ENCODE measurements at places on chromosomes 1 and 21.

DNA sequence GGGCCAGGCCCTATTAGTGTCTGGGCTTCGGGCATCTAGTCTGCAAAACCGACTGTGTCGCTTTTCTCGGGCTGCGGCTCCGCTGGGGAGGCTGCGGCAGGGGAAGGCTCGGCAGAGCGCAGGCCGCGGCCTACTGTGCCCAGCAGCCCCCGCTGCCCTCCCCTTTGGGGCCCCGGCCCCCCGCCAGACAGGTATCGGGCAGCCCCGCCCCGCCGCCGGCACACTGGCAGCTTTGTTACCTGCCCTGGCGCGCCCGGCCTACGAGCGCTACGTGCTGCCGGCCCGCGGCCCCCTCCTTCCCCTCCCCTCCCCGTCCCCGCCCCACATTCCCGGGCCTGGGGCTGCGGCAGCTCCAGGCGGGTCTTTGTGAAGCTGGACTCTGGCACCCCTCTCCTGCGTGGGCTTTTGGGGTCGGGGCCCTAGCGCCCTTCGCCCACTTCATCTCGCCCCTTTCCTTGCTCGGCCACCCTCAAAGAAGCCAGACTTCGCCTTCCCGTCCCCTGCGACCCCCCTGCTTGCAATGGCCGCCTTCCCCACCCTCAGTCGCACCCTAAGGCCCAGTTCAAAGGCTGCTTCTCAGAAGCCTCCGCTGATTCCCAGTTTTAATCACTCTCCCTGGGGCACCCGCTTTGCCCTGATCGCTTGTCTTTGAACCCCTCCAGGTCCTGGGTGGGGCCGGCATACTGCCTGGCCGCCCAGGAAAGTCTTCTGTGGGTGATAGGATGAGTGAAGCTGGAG lies 48.9 kb upstream of the SLC2A1 start:
- no peak for DNase-seq

GRCh38 chr1:90175490-90176167 lies 180.7 kb downstream of the ZNF326 start:
- DNase-seq = no peak

- no peak for DNase-seq
These were observed 9.3 kb downstream of the SLC26A9 start for GRCh38 chr1:205933671-205934618.

DNA sequence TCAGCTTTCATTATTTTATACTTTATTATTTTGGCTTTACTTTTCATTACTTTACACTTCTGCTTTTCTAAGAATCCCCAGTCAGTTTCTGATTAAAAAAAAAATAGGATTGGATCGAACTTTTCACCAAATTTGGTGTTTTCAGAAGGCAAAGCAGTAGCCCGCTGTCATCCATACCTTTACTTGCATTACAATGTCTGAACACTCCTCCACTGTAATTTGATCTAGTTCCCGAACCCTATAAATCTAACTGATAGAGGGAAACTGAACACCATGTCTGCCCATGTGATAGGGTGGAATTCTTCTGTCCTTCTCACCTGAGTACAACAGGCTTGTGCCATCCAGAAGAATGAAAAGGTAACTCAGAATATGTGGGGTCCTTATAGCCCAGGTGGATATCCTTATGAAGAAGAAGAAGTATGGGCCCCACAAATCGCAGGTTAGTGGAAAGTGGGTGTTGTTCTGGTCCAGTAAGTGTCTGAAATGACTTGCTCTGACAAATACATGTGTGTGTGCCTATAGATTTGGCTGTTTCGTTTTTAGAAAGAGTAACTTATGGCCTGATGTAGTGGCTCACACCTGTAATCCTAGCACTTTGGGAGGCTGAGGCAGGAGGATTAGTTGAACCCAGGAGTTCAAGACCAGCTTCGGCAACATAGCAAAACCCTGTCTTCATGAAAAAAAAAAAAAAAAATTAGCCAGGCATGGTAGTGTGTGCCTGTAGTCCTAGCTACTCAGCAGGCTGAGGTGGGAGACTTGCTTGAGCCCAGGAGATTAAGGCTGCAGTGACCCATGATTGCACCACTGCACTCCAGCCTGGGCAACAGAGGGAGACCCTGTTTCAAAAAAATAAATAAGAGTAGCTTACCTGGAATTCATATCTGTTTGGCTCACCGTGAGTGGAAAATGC lies 26.6 kb upstream of the CDC14A start:
- no peak for DNase-seq

DNA sequence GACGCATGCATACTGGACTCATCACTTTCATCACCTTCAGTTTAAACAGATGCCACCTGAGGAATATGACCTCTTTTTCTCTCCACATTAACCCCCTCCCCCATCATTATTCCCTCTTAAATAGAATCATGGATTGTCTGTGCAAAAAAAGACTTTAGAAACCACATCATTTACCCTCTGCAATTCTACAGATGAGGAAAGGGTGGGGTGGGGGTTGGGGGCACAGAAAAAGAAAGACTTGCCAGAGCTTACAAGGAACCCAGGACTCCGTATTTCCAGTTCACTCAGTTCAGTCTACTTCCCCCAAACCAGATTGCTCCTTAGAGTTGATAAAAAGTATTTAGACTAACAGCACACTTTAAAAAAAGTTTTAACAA lies 26.2 kb upstream of the NFIA start:
- DNase-seq = no peak

DNA sequence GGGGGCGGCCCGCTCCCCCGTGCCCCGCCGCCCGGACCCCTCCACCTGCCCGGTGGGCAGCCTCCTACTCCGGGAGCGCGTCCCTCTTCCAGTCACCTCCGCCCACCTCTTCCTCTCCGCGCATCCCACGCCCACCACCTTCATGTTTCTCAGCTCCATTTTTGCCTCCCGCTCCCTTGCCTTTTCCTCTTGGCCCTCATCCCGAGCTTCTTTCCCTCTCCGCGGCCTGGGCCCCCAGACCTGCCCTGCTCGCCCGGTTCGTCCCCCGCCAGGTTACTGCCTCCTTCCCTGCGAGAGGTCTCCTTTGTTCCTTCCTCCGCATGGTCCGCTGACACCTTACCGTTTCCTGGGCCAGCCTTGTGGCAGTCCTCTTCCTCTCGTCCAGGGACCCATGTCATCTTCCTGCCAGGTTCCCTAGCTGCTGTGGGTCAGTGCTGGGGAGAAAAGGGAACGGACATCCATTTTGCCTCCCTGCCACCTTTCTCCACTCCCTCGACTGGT lies 563 bp downstream of the QSOX1 start:
- DNase-seq = no peak

DNA sequence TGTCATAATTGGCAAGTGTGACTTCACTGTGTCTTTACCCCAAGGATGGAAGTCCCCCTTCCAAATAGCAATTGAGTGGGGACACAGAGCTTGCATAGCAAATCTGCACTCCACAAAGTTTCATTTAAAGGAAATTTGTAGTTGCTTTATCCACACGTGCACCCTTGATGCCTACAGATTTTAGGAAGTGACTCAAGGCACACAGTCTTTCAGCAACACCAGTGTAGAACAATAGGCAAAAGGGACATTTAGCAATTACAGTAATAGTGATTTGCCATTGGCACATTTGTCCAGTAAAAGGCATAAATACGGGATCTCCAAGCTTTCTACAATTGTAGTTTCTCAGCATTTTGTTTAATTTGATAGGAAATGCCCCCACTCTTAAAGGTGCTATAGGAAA lies 43.4 kb upstream of the KAZN start:
- no peak for DNase-seq

GRCh38 chr1:1425753-1426495 lies 4.8 kb upstream of the ANKRD65 start:
- DNase-seq = no peak

GRCh38 chr1:174018565-174018964 lies 3.6 kb downstream of the RC3H1 start:
- no peak for DNase-seq

DNA sequence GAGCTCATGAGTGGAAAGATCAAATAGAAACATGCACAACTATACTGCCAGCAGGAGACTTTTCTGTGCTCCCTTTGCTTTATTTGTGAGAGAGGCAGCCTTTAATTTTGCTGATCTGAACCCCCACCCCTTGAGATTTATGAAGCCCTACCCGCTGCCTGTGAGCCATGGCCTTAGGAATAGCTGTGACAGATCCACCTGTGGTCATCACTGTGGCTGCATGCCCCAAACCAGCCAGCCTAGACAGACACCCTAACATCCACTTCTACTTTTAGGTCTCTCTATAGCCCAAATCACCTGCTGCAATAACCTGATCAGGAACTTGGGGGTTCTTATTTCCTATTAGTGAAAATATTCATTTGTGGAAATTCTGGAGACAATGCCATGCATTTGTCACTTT lies 196.2 kb downstream of the C1orf94 start:
- DNase-seq = no peak

- no peak for DNase-seq
These were observed 8.8 kb downstream of the CD1E start for GRCh38 chr1:158362482-158362881.

- DNase-seq = no peak
These were observed 2.2 kb upstream of the ADORA3 start for GRCh38 chr1:111505641-111506119.

- DNase-seq = peak; percentile 48
These were observed 8.2 kb upstream of the SMCP start for GRCh38 chr1:152869808-152870419.

GRCh38 chr1:209853676-209854075 lies 25.9 kb downstream of the UTP25 start:
- no peak for DNase-seq

GRCh38 chr1:101379950-101380349 lies 143.1 kb downstream of the S1PR1 start:
- DNase-seq = no peak

DNA sequence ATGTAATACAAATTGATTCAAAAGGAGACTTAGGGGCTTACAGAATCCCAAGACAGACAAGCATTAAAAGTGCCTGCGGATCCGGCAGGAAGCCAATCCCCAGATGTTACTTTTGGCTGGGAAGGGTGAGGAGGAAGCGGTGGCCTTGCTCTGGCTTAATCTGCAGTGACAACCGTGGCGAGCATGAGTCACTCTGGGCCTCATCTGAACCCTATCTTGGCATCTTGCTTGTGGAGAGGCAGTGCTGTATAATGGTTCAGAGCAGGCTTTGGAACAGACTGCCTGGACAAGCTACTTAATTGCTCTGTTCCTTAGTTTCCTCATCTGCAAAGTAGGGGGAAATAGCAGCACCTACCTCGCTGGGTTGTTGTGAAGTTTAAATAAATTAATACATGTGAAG lies 74.1 kb downstream of the XCL2 start:
- DNase-seq = no peak

DNA sequence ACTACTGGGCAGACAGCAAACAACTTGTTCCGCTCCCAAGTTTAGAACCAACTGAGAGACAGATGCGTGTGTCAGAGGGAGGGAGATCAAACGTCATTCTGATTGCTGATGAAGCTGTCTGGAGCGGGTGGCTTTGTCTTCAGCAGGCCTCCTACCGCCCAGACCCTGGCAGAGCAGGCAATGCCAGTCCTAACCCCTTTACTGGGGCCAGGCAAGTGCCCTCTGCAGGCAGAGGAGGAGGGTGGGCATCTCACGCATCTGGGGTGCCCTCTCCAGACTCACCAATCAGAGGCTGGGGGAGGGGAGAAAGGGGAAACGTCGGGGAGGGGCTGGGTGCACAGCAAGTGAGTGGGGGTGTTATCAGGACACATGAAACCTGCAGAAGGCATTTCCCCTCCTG lies 126.6 kb downstream of the ACTL8 start:
- DNase-seq = no peak

DNA sequence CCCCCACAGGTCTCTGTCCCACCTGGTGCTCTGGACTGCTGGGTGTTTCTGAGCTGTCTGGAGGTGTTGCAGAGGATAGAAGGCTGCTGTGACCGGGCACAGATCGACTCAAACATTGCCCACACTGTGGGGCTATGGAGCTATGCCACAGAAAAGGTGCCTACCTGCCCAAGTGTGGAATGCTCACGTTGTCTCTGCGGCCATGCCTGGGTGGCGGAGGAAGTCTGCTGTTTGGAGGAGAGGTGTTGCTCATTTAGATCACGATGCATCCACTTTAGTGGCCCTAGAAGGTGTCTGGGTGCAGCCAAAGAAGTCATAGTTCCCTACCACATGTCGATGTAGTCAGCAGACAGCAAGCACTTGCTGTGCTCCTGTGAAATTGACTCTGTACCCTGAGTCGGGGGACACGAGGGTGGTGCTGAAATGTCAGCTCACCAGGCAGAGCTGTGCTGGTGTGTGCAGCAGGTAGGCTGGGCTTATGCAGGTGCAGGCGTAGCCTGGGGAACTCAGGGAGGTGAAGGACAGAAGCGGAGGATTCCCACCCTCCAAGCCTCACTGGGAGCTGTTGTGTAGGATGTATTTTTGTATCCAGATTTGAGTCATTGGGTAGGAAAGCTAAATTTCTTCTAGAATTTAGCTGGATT lies 32.8 kb upstream of the PWP2 start:
- DNase-seq = no peak

GRCh38 chr1:234879147-234880080 lies 249.2 kb downstream of the TOMM20 start:
- no peak for DNase-seq

DNA sequence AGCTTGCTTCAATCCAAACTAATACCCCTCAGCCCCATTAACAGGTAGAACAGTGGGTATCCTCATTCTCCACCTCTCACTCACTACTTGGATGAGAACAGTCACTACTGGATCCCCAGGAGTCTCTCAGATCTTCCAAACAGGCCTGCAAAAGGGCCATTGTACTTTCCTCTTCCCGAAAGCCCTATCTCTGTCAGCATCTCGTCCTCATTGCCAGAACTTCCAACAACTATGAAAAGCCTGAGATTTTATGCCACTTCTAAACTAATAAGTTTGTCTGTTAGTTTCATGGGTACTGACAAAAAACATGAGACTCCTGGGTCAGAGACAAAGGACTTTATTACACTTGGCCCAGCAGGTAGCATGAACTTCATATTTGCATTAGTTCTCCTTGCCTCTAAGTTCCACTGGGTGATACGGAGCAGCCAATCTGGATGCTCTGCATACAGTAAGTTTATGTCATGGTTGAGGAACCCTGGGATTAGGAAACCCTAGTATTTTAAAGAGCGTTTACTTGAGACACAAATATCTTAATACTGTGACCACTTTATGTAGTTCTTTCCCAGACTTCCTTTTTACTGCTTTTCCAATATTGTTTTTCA lies 38.1 kb downstream of the VANGL2 start:
- DNase-seq = no peak

- DNase-seq = no peak
These were observed 95.8 kb downstream of the CDC7 start for GRCh38 chr1:91596474-91596873.

DNA sequence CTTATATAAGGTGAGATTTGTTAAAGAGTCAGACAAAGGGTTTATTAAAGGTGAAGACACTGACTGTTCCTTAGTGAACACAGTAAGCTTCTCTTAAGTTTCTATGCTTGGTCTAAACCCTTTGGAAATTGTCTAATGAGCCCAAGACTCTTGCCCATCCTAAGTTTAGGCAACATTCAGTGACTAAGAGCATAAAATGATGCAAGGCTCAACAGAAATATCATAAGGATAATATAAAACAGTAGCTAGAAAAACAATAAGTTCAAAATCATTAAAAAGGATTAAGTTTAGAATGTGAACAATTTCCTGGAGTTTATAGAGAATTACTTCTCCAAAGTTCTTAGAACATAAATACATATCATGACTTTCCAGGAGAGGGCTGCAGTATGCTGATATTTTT lies 108.9 kb upstream of the PDC start:
- no peak for DNase-seq
